ENCODE measurements at places on chromosomes 4 and X. TPM values are rescaled to one million over a fixed set of nuclear protein-coding genes. Genes with fewer than 3 reads are reported as not detected.

DNA sequence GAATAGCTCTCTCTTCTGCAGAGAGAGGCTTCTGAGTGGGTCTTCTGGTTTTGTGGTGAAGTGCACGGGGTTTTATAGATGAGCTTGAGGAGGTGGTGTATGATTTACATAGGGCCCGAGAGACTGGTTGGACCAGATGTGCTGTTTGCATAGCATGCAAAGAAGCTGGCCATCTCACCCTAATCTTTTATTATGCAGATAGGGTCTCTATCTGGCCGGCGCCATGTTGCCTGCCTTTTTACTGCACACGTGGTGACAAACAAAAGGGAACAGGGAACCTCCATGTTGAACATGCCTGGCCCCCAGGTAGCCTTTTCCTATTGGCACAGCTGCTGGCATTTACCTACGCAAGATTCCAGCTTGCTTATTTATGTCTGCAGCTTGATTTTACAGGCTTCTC, 473.3 kb upstream of the FAM47C start:
- DNase-seq: no peak
- no peaks in the 10 kb centered on the region for H3K4me1 ChIP-seq
- H3K36me3 ChIP-seq: no peaks in the 10 kb centered on the region
- no peaks in the 10 kb centered on the region for H3K27me3 ChIP-seq
- no peak overlapping the region for H3K4me3 ChIP-seq

DNA sequence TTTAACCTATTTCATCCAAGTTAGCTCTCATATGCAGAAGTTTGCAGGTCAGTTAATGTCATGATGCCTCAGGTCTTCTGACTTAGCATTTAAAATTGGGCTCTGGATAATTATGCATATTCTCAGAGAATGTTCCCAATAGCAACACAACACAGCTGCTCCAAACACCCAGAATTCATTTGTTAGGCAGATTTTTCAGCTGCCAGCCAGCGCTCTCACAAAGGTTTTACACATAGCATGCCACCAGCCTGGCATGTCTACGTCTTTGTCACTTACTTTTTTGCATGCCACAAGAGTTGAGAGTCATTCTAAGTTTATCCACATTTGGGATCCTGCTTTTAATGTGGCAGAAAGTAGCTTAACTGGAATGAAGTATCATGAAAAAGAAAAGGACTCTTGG, 84.8 kb downstream of the LIMCH1 start:
- H3K4me1 ChIP-seq: no peaks in the 10 kb centered on the region
- H3K27ac ChIP-seq: no peak overlapping the region
- no peaks in the 10 kb centered on the region for H3K27me3 ChIP-seq
- H3K4me3 ChIP-seq: no peak overlapping the region

DNA sequence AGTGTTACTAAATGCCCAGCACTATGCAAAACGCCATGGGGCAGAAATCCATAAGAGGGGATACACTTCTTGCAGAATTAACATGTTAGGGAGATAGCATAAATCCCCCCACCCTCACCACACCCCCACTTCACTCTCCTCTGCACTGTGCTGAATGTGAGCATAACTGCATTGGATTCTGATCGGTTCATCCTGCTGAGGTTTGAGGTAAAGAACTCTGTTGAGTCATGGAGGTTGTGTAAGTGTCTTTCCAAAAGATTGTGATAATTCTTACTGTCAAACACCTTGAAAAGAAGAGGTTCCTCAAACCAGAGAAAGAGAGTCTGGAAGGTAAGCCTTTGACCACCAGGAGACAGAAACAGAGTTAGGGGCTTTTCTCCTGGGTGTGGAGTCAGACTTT, 43.6 kb downstream of the RBM47 start:
- H3K36me3 ChIP-seq: no peaks in the 10 kb centered on the region
- H3K27me3 ChIP-seq: no peaks in the 10 kb centered on the region
- no peaks in the 10 kb centered on the region for H3K4me1 ChIP-seq
- H3K27ac ChIP-seq: no peak overlapping the region
- no peak for DNase-seq

Gene LGI2
- not detected for total RNA-seq

Gene SMAD1
- 0.73 TPM for total RNA-seq

Gene GAB1
- total RNA-seq: 0.26 TPM

Gene IL21
- not detected for total RNA-seq

Gene PLCXD1
- total RNA-seq: 28.7 TPM
